ENCODE measurements at places on chromosomes 4 and X.

- peak; percentile 50 for DNase-seq
Observed at GRCh38 chr4:142846108-142846728, at the start of gene INPP4B. TSS of gene INPP4B (minus strand) at chr4:142846301.

DNA sequence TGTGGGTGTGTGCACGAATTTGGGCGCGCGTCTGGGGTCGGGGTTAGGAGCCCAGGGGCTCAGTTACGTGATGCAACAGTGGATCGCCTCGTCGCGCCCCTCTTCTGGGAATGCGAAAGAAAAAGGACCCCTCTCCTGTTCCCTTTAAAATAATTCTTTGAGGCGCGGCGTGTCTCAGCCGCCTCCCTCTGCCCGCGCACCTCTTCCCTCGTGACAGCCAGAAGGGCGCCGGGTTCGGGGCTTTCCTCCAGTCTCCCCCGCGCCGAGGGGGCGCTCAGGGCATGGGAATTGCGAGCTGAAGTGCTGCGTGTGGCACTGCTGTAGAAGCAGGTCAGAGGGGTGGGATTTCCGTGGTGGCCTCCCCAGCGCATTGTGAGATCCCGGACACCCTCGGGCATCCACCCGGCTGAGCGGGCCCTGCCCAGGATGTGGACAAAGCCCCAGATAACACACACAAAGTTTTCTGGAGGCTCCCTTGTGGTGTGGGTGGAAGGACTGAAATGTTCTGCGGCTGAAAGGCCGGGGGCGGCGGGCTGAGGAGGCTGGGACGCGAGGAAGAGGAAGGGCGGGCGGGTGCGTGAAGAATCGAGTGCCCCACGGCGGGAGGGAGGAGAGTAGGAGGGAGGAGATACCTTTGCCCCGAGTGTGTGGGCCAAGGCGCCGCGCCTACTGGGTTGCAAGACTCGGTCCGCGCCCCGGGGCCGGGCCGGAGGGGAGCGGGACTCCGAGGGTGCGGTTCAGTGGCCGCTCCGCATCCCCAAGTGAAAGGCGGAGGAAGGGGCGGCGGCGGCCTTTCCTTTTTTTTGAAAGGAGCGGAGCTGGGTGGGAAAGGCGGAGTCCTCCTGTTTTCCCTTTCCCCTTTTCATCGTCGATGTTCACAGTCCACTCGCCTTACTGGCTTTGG is 752 bp downstream of the SEPTIN11 start:
- DNase-seq: peak; percentile 54

GRCh38 chrX:134929808-134930207 is 61.0 kb upstream of the SMIM10 start:
- no peak for DNase-seq

DNA sequence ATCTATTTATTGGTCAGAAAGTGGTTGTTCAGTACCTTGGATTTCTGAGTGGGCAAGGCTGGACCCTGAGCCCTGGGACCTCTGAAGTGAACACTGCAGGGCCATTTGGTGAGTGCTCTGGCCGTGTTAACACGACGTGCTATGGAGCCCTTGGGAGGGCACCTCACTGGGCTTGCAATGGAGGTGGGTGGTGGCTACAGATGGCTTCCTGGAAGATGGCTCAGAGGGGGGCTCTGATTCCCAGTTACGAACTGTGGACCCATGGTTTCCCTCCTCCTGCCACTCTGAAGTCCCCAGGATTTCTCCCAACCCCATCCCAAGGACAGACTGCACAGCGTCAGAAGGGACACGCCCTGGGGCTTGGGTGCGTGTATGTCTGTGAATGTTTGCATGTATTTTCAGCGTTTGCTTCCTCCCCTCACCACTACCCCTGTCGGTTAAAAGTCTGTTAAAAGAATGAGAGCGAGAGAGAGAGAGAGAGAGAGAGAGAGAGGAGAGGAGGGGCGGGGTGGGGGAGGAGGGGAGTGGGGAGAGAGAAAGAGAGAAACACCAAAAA is 3.7 kb upstream of the RHOH start:
- DNase-seq: no peak

GRCh38 chr4:145644699-145645098 is 25.5 kb downstream of the MMAA start:
- no peak for DNase-seq

- no peak for DNase-seq
Observed at GRCh38 chr4:165096776-165097175, 15.9 kb downstream of the TMEM192 start.
